Activated naive CD4-positive, alpha-beta T cell treated with Interleukin-2 at 50 U/mL for 16 hours (primary cell): ENCODE measurements at places on chromosomes 12 and 14.

DNA sequence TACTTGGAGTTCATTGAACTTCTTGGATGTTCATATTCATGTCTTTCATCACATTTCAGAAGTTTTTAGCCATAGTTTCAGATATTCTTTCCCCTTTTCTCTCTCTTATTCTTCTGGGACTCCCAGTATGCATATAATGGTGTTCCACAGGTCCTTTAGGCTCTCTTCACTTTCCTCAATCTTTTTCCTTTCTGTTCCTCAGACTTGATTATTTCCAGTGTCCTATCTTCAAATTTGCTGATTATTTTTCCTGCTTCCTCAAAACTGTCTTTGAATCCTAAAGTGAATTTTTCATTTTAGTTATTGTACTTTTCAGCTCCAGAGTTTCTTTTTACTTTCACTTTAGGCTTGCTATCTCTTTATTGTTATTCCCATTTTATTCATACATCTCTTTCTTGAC, 8.8 kb upstream of the ZFP36L1 start:
- no peak for DNase-seq

DNA sequence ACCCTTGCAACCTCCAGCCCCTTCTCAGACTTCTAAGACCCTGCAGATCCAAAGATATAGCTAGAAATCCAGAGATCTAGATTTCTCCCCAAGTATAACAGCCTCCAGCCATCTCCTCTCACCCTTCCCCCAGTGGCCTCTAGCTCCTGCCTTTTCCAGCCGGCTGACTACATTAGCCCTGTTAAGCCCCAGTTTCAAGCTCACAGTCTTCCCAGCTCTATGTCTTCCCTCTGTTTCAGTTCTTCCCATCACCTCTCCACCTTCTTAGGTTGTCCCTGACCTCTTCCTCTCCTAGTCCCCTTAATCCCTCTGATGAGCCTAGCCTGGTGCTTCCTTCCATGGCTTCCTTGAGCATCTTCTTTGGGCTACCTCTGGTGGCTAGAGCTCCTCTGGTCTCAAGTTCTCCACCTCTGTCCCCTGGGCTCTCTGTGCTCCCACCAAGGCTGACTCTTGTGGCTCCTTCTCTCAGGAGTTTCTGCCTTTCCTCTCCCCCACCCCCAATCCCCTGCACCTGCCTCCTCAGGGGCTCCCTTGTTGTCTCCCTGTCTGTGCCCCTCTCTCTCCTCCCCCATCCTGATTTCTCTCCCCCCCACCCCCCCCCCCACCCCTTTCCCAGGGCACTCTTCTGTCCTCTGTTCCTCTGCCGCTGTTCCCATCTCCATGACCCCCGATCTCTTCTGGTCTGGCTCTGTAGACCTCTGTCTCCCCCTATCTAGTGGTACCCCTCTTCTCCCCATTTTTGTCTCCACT, 816 bp upstream of the GDF11 start:
- DNase-seq, result no peak

- DNase-seq, result no peak
Observed at GRCh38 chr12:41344776-41345470, 156.8 kb downstream of the PDZRN4 start.

DNA sequence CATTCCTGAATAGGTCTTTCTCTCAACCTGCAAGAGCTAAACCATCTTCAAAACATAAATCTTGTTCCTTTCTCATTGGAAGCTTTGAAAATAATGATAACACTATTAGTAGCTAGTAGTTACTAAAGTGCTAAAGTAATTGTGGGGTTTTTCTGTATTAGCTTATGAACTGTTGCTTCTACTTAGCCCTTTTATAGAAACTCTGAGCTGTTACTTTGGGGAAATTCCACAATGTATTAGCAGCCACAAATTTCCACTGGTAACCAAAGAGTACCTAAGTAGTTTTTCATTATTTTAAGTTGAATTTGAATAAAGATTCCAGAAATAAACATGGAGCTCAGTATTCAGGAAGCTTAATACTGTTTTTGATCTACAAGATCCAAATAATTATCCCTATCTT, 6.4 kb upstream of the MAPK1IP1L start:
- no peak for DNase-seq

DNA sequence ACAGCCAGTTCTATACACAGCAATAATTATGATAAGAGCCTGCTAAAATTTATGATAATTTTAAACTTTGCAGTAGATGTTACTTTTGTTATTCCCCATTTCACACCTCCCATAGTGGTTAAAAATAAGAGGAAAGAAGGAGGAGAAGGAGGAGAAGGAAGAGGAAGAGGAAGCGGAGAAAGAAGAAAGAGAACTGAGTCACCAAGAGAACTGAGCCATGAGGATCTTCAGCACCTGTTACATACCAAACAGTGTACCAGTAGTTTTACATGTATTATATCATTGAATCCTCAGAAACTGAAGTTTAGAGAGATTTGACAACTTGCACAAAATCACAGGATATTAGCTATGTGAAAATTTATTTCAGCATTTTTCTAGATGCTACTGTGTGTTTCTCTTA, 3.9 kb downstream of the CD163 start:
- DNase-seq, result no peak

- DNase-seq, result peak; percentile 52
Observed at GRCh38 chr12:10722502-10722904, 620 bp downstream of the YBX3 start.

- DNase-seq, result no peak
Observed at GRCh38 chr12:64332296-64332695, 58.3 kb downstream of the C12orf56 start.

DNA sequence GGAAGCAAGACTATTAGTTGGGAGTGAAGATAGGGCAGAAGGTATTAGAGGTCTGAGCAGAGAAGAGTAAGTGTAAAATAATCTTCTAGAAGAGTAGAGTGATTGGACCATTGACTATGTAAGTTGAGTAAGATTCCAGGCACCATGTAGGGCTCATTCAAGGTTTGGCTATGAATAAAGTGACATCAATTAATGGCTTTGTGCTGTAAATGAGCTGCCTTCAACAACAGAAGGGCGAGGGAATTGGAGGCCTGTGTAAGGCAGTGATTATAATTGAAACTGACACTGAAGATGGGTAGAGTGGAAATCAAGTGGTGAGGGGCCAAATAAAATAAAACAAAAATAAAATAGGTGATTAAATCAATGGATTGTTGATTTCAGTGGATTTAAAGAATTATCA, 26.4 kb downstream of the PTPRQ start:
- DNase-seq, result no peak

- peak; percentile 25 for DNase-seq
Observed at GRCh38 chr12:117367006-117367638, 5.7 kb upstream of the NOS1 start.

- DNase-seq, result no peak
Observed at GRCh38 chr12:53484686-53485575, 14.3 kb downstream of the MAP3K12 start.

GRCh38 chr12:40208707-40209446, 15.9 kb upstream of the LRRK2 start:
- no peak for DNase-seq

DNA sequence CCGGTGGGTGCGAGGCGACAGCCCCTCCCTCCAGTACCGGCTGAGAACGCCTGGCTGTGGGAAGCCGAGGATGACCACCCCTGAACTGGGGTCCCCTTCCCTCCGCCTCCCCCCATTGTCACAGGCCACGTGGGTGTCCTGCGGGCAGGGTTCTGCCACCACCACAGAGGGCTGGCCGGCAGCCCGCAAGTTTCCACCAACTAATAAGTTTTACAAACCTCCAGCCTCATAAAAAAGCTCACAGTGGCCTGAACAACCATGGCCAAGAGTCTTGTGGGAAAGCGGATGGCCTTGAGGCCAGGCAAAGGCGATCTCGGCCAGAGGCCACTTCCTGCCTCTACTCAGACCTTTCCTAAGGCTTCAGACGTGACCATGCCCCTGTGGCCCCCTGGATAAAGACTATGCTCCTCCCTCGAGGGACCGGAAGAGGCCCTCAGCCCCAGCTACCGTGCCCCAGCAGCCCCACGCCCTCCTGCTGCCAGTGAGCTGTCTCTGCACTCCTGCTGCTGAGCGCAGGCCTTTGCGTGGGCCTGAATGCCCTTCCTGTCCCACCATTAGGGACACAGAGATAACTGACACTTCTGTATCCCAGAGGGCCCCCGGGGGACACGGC, 46.1 kb upstream of the DLK1 start:
- DNase-seq, result no peak

GRCh38 chr12:43145481-43145880, 406.5 kb downstream of the ADAMTS20 start:
- DNase-seq, result no peak

- no peak for DNase-seq
Observed at GRCh38 chr12:130970908-130971233, 17.2 kb downstream of the ADGRD1 start.

- DNase-seq, result no peak
Observed at GRCh38 chr12:46357438-46358324, 14.9 kb downstream of the SLC38A2 start.

DNA sequence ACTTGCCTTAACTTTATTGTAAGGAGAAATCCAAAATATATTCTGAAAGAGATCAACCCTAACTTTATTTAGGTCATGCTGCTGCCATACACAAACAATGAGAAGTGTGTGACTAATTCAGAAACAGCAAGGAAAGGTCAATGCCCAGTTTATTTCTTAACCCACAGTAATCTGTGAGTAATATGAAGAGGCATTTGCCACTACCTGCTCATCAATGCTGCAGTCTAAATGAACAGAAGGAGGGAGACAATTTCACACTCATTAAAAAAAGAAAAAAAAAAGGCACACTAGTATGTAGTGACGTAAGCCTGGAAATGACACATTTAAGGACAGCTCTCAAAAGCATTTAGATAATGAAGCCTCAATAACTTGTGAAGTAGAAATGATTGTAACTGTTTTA, 90.5 kb upstream of the FOXN3 start:
- no peak for DNase-seq

DNA sequence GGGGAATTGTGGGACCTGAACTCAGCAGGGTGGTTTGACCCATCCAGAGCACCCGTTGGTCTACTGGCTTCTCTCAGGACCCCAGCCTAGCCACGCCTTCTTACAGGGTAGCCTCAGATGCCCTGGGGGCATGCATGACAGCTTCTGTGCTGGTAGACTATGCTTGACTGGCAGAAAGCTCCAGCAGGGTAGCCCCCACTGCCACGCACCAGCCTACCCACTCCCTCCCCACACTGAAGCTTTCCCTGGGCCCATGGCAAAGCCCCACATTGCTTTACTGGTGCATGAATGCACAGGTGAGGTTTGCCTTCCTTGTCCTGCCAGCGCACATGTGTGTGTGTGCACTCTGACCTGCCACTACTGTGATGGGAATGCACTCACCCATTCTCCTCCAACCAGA, 772.2 kb downstream of the LRFN5 start:
- DNase-seq, result no peak
